ENCODE measurements at places on chromosomes 3 and 15.

- DNase-seq, result no peak
These were observed 67.1 kb downstream of the ATP2B2 start for GRCh38 chr3:10437995-10438901.

- DNase-seq, result no peak
These were observed 11.2 kb downstream of the TMOD3 start for GRCh38 chr15:51840692-51841091.

DNA sequence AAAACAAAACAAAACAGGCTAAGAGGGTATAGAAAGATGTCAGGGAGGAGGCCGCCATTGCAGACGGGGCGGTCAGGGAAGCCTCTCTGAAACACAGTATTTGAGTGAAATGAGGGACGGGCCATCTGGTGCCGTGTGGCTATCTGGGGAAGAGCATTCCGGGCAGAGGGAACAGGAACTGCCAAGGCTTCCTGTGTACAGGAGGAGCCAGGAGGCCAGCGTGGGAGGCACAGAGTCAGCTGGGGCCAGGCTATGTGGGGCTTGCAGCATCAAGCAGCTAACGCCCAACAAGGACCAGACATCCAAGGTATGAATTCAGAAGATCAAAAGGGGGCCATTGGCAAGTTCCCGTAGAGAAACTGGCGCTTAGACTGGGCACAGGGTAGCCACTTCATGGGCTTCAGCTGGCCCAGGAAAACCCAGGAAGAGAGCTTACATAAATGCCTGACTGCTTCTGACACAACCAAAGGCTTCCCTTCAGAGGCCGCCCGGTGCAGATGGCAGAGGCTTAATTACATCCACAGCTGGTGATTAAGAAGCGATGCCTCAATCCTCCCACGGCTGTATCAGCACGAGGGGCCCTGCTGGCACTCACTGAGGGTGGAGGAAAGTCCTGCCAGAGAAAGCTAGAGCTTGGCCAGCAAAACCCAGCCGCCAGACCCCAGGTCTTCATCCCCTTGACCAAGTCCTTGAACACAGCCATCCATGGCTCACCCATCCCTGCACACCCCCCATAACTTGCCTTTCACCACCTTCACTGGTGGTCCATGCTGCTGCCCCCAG is 144.9 kb downstream of the MEGF11 start:
- no peak for DNase-seq

DNA sequence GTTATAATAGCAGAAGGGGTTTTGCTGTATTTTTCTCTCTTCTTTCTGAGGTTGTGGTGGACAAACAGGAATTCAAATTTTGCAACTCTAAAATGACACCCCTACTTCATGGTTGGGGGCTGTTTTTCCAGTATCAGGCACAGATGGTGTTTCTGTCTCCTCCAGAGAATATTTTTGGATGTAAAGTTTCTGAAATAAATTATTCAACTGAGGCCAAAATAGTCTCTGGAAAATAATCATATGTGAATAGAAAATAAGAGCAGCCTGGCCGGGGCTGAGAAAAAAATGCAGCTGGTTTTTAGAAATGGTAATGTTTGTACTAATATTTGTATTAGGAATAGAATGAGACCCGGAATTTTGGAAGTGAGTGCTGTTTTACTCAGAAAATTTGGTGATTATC is 121.3 kb upstream of the ADAMTS9 start:
- DNase-seq, result no peak

DNA sequence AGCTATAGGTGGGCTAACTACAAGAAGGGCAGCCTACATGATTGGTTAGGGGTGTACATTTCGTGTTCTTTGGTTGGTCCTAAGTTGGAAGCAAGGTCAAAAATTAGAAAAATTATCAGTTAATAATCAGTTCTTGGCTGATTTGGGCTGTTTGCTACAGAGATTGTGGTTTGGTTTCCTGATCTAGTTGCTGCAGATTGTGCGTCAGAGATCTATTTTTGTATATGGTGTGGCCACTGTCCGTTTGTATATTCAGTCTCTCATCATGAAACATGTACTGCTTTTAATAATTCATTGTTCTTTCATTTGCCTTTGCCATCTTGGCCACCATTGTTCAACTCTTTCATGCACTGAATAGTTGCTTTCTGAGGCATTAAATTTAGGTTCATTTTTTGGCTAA is 80.9 kb downstream of the LRRC3B start:
- DNase-seq, result no peak

GRCh38 chr3:42377681-42378080 is 32.7 kb downstream of the LYZL4 start:
- DNase-seq, result no peak

DNA sequence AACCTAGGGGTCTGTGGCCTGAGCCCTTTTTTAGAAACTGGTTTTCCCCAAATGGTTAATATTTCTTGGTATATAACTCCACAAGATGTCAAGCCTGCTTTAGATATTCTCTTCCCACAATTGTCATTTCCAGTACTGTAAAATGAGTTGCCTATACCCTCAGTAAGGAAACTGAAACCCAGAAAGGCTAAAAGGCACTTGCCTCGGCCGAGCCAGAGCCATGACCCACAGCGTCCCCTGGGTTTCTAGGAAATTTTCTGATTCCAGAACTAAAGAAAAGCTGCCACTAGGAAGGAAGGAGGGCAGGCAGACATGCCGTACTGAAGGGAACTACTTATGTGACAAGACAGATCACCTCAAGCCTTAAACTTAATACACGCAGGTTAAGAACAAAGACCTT is 59.1 kb downstream of the ATP8B4 start:
- no peak for DNase-seq

GRCh38 chr3:64667887-64668581 is 19.8 kb downstream of the ADAMTS9 start:
- DNase-seq, result no peak

DNA sequence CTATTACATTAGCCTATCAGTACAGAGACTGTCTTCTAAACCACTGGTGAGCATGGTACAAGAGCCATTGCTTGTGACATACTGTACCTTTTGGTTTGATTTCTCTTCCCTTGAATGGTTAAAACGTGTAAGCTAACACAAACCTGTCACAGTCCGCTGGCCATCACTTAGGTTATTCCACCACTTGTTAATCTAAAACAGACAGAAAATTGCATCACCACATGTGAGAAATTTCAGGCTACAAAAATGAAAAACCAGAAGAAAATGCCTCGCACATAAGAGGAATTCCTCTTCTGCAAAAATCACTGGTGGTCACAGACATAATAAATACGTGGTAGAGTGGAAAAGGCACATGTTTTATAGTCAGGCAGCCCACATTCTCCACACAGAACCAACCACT is 22.1 kb downstream of the PARL start:
- DNase-seq, result no peak

DNA sequence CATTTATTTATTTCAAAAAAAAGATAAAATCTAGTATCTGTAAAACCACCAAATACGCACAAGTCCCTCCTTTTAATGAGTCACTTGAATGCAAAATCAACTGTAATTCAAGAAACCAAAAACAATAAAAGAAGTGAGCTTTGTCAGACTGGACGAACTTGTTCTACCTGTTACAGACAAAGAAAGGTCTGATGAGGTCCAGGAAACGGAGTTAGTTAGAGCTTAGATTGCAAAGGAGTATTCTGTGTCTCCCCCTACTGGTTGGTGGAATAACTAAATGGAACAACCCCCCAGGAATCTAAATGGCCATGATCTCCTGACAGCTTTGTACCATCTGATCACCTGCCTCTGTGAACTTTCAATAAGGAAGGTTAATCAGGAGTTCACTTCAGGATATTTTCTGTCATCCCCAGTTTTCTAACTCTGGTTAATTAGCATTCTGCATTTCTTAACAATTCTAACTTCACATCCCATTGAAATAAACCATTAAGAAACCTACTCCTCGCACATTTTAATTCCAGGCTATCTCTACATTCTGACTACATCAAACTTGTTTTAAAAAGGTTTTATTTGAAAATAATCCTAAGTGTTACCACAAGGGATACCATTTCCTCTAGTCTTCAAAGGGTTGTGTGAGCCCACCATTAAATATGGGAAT is 333.0 kb upstream of the SATB1 start:
- DNase-seq, result peak; percentile 1
